ENCODE measurements at places on chromosomes 6 and 20. TPM values are rescaled to one million over a fixed set of nuclear protein-coding genes. Genes with fewer than 3 reads are reported as not detected.

Gene FOXP4
- 1.6 TPM for total RNA-seq

Gene CLPSL2
- not detected for total RNA-seq

Gene AVP
- not detected for total RNA-seq

Gene CCN6
- not detected for total RNA-seq

Gene CRISP2
- not detected for total RNA-seq

Gene TRIM40
- total RNA-seq = not detected

Gene SLC35D3
- not detected for total RNA-seq

Gene TOMM34
- 23.6 TPM for total RNA-seq

Gene CABLES2
- 0.66 TPM for total RNA-seq

Gene ULBP1
- total RNA-seq = under 0.01 TPM

Gene CALHM4
- not detected for total RNA-seq

Gene BCAS1
- total RNA-seq = not detected

Gene RSPO3
- 0.13 TPM for total RNA-seq

Gene PRL
- not detected for total RNA-seq

Gene PSORS1C2
- not detected for total RNA-seq

Gene HLA-F
- total RNA-seq = 40.4 TPM

Gene MOCS1
- 11.1 TPM for total RNA-seq

Gene MAS1
- total RNA-seq = under 0.01 TPM

Gene PACRG
- 0.12 TPM for total RNA-seq

Gene BTNL2
- total RNA-seq = not detected

Gene TNXB
- total RNA-seq = 33.9 TPM

Measured in aortic smooth muscle cell (primary cell).